ENCODE measurements at places on chromosomes 1 and 21.
A peak's percentile ranks its signal among the peaks of the same experiment; 100 is the strongest.

DNA sequence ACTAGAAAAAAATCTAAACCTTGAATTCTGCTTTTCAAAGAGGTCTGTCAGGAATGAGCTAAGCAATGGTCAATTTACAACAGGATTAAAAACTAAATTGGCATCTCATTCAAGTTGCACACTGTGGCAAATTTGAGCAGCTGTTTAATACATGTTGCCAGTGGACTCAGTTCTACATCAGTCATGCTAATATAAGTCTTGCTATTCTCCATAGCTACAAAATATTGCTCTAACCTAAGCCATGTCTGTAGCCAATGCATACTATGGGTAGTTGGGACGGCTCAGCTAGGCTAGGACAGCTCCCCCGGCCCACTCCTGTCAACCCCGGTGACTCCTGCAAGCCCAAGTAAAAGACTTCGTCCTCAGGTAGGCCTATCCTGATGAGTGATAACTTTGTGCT, 10.9 kb upstream of the VAV3 start:
- DNase-seq: no peak

DNA sequence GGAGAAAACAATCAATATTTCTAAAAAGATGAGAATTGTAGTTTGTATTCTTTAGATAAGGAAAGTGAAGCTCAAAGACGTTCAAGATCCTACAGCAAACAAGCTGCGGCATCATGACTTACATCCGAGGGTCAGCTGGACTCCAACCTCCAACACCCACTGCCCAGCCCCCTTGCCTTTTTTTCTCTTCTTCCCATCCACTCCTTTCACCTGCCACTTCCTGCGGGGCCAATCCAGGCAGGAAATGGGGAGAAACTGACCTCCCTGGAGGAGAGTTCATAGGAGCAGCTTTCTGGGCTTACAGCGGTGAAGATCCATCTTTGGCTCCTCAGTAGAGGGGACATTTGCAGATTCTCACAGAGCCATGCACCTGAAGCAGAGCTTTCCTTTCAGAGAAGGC, 361.5 kb downstream of the PTPRU start:
- DNase-seq: no peak

GRCh38 chr1:203450479-203451149, 25.0 kb upstream of the PRELP start:
- no peak for DNase-seq

GRCh38 chr1:42316292-42316691, 18.7 kb downstream of the FOXJ3 start:
- no peak for DNase-seq

DNA sequence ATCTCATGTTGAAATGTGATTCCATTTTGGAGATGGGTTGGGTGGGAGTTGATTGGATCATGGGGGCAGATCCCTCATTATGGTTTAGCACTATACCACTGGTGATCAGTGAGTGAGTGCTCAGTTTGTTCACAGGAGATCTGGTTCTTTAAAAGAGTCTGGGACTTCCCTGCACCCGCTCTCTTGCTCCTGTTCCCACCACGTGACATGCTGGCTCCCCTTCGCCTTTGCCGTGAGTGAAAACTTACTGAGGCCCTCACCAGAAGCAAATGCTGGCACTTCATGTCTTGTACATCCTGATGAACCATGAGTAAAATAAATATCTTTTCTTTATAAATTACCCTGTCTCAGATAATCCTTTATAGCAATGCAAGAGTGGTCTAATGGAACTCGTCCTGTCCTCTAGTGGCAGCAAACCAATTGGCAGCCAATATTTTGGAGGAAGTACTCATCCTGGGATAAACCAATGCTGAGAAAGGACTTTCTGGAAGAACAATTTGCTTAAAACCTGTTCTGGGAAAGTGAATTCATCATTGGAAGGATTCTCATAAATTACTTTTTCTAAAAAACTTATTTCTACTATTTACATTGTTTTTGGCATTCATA, 27.8 kb upstream of the CYP4A11 start:
- DNase-seq: no peak

DNA sequence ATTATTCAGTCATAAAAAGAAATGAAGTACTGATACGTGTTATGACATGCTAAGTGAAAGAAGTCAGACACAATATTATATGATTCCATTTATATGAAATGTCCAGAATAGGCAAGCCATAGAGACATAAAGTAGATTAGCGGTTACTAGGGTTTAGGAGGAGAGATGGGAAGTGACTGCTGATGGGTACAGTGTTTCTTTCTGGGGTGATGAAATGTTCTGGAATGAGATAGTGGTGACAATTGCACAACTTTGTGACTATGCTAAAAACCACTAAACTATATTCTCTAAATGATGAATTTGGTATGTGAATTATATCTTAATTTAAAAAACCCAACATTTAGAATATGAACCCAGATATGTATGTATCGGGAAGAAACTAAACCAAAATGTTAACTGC, 27.6 kb downstream of the IPP start:
- DNase-seq: no peak

DNA sequence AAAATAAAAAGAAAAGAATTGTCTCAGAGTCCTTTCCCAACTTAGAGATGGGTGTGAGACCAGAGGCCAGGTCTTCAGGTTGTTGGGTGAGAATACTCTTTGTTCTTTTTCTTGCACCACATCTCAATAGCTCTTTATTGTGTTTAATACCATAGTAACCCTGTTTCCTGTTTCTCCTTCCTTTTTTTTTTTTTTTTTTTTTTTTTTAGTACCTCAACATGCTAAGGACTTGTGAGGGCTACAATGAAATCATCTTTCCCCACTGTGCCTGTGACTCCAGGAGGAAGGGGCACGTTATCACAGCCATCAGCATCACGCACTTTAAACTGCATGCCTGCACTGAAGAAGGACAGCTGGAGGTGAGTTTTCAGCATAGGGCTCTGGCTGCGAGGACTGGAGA, 24.4 kb downstream of the CELF3 start:
- DNase-seq: no peak

DNA sequence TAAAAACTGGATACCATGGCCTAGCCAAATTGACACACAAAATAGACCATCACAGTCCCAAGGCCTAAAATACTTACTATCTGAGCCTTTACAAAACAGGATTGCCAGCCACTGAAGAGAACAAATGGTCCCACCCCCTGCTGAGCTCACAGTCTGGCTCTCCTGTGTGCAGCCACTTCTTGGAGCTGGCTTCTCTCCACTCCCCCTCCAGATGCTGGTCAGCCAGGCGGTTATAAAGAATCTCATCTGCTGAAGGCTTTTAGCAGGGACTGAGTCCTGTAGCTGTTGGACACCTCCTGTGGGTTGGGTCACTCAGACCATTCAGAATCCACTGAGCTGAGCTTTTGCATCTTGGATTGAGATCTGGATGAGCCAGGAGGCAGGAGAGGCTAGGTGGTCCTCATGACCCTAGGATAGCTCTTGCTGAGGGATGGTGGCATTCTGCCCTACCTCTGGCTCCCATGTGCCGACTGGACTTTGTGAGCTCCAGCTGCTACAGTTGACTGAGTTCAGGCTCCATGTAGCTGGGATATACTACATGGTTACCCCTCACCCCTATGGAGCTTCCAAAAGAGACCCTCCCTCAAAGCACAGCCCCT, 16.1 kb downstream of the OXCT2 start:
- DNase-seq: no peak

DNA sequence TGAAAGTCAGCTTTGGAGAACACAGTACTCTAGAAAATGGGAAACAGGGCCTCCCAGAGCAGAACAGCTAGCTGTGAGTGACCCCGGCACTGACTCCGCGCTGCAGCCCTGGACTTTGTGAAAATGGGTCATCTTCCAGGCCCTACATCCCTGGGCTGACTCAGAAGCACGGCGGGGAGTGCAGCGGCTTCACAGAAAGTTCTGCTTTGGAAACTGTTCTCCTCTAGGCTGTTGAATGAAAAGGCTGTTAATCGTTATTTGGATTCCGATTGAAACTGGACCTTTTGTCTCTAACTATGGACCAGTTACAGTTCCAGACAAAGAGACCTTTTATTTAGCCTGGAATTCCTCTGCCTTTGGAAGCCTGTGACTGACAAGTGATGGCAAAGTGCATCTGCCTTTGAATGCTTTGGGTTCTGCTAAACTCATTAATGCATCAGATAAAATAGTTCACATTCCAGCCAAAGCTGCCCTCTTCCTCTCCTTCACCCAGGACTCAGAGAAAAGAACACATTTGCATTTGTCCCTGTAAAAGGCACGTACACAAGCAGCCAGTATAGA, 144.9 kb upstream of the HOOK1 start:
- DNase-seq: no peak

- DNase-seq: no peak
These were observed 3.3 kb upstream of the EPHA2 start for GRCh38 chr1:16158993-16159831.

DNA sequence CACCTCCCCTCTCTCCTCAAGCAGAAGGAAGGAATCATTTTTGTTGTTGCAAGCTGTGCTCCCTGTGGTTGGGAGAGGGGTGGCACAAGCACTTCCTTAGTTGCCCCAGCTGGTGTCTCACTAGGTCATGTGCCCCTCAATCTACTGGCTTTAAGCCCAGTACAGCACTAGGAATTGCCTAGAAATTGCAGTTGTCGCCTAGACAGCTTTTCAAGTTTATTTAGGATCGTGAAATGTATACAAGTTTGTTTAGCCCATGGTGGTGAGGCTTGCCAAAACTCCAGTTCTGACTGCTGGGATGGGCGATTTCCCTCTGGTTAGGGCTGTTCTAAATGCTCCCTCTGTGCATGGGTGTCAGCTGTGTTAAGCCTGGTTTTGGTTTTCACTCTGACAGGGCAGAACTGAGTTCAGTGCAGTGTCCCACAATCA, 126.8 kb upstream of the ZNF644 start:
- DNase-seq: no peak

- DNase-seq: no peak
These were observed 128.6 kb downstream of the RIPK4 start for GRCh38 chr21:41638201-41638790.

DNA sequence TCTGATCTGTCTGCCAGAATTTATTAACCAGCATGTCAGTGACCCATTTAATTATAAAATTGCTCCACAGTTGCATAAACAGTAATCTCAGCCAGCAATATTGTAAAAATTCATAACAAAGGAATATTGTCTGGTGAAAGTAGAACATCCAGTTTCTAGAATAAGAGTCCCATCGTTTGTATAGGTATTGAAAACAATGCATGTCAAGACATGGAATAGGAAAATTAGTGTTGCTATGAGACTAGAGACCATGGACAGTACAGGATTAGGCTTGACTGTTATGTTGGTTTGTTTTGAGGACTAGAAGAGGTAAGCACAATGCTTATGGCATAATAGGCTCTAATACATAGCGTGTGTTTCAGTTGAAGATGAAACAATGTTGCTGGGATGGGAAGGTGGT, 37.1 kb downstream of the ATF6 start:
- peak; percentile 27 for DNase-seq

- DNase-seq: no peak
These were observed 817 bp downstream of the KLHL17 start for GRCh38 chr1:961132-961669.

- no peak for DNase-seq
These were observed 3.2 kb upstream of the RWDD3 start for GRCh38 chr1:95230768-95231191.

GRCh38 chr21:41152147-41152546, 15.8 kb upstream of the BACE2 start:
- DNase-seq: no peak

- DNase-seq: no peak
These were observed 72.2 kb upstream of the GADD45A start for GRCh38 chr1:67612788-67613241.

Measured in NCI-H1930 (cell line).